HT-29 (cell line): ENCODE measurements at places on chromosomes 7 and 10. TPM values are rescaled to one million over a fixed set of nuclear protein-coding genes. Genes with fewer than 3 reads are reported as not detected.

Gene TRPV5
- total RNA-seq = 0.18 TPM in 1 of 2 replicates, not detected in the other

DNA sequence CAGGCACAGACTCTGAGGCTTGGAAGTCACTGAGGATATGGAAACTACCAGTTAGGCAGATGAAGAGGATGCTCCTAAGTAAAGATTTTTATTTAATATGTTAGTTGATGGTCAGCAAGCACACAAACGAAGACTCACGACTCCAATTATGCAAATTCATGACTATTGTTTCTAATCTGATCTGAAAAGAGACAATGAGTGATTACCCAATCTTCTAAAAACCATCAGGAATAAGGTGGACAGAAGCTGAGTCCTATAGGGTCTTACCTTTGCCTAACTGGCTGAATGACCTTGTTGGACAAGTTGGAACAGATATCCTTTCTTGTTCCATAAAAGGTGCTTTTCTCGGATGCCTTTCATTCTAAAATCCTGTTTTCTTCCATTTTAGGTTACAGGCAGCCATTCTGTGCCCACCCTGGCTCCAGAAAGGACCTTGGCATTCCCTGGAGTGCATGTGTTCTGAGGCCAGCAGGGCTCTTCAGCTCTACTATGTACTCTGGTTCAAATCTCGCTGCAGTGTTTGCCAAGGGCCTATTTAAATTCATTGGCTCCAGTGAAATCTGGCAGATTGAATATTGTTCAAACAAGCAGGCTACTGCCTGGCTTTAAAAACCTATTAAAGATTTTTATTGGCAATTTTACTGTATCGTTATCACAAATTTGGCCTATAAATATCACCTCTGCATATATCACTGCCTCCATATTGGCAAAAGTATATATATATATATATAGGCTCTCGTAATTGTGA lies 77.5 kb downstream of the SLC25A13 start:
- DNase-seq = no peak

GRCh38 chr7:121744319-121744718 lies 128.6 kb upstream of the PTPRZ1 start:
- DNase-seq = no peak

GRCh38 chr10:106147021-106147420 lies 1017.5 kb downstream of the SORCS1 start:
- DNase-seq = no peak
